ENCODE measurements at places on chromosomes 6 and 20.

DNA sequence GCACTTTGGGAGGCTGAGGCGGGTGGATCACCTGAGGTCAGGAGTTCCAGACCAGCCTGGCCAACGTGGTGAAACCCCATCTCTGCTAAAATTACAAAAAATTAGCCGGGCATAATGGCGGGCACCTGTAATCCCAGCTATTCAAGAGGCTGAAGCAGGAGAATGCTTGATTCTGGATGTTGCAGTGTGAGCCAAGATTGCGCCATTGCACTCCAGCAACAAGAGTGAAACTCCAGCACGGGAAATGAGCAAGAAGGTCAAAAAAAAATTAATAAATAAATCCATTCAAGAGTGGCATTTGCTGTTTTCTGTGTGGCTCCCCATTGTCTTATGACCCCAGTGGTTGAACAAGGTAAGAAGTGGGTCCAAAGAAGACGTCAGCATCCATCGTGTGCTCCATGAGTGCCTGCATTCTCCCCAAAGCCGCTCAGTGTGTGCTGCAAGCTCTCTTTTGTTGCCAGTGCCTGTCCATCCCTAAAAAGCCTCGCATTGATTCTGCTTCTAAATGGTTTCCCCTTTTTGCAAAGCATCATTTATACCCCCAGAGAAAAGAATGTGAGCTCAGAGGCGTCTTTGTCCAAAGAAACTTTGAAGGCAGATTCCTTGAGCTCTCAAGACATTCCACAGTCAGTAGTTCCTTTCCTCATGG lies 38.8 kb upstream of the MAP3K4 start:
- no peak for DNase-seq

- DNase-seq, result no peak
Measured at GRCh38 chr20:1338801-1339200, 9.9 kb upstream of the SDCBP2 start.

DNA sequence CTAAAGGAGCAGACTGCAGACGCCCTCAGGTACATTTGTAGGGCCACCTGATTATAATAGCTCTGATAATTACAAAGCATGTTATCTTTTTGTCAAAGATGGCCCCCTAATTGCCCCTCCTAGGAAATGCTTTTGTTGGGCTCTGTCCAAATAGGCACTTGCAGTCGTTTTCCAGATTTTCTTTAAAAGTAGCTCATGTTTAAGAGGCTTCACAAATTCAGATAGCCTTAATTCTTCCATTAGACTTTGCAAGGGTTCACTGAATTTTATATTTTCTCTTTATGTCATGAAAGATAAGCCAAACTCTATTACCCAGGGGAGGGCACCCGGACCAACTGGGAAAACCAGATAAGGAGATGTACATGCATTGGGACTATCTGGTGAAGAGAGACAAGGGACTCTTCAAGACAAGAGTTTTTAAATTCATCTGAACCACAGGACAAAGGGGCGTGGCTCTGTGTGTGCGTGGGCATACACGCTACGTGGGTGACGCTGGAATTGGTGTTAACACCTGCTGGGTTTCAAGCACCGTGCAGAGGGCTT lies 95.6 kb downstream of the TOX2 start:
- no peak for DNase-seq

GRCh38 chr6:9699888-9700287 lies 715.0 kb downstream of the TFAP2A start:
- DNase-seq, result no peak

DNA sequence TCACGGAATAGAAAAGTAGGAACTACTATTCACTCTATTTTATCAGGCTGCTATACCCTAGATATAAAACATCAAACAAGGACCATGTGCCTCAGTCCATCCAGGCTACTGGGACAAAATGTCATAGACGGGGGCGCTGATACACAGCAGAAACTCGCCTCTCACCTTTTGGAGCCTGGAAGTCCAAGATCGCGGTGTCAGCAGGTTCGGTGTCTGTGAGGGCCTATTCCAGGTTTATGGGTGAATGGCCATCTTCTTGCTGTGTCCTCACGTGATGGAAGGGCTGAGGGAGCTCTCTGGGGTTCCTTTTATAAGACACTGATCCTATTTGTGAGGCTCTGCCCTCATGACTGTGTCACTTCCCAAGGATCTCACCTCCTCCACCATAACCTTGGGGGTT lies 89.5 kb downstream of the DLL1 start:
- no peak for DNase-seq

DNA sequence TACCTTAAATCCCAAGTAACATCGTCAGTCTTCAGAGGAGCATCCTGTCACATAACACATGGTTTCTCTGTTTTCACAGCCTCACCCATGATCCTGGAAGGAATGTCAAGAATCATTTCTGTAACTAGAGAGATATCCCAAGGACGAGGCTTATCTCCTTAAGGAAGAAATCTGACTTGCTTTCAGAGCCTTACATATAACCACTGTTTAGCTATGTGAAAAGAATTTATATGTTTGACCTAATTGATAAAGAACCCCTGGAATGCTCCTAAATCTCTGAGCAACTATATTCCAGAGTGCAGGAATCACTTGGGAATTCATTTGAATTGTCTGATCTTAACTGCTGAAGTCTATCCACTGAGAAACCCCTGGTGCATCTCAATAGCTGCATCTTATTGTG lies 243.1 kb downstream of the ALDH8A1 start:
- DNase-seq, result no peak

DNA sequence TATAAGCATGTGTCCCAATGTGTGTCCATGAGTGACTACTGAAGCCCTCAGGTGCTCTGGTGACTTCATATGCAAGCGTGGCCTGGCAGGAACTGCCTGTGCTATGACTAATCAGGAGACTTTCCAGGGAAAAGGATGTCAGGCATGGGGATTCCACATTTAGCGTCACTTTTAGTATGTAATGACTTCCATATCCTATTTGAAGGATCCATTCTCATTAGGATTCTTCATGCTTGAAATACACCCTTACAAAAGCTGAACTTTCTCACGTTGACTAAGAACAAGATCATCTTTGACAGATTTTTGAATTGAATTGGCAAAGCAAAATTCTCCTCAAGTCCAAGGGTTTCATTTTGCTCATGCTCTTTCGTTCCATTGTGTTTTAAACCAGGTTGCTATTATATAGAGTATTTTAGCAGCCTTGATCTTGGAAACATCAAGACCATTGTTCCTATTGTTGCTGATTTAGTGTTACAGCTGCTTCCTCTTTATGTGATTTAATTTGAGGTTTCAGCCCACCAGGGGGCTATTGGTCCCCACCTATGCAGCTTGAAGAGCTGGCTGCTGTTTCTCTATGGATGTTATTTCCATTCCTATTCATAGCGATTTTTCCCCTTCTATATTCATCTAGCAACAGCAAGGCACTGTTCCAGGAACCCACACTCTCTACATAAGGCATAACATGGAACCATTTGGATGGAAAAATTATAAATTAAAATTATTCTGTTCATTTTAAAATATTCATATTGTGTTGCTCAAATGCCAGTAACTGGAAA lies 418.6 kb downstream of the CDKAL1 start:
- no peak for DNase-seq

GRCh38 chr6:39393075-39393474 lies 70.6 kb upstream of the KCNK16 start:
- DNase-seq, result no peak

DNA sequence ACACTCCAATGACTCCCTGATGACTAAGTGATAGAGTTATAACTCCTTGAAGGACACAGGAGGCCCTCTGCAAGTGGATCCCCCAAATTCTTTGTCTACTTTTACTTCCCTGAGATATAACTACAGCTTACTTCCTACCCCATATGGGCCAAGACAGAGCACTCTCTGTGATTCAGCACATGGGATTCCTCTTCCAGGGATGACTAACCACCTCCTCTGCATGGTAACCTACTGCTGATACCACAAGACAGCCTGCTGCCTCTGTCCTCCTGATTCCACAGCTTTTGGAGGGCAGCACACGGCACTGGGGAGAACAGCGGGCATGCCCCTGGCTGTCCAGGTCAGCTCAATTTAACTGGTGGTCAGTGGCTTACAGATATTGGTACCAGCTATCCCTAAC lies 675.7 kb upstream of the AGPAT4 start:
- DNase-seq, result no peak

- no peak for DNase-seq
Measured at GRCh38 chr20:46939031-46939965, 44.7 kb downstream of the EYA2 start.

DNA sequence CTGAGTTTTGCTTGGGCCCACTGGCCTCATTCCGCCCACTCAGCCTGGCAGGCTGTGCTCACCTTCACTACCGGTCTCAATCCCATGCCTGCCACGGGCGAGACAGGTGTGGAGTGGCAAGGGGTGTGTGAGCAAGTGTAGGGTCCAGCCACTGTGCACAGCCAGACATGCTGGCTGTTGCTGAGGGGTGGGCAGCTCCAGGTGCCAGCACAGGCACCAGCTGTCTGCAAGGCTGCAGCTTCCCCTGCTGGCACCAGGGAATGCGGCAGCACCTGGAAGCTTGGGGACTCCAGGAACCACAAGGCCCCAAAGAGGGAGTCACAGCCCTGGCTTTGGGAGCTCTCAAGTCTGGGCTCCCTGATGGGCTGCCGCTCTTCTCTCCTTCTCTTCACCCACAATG lies 372.7 kb downstream of the CBLN4 start:
- no peak for DNase-seq

DNA sequence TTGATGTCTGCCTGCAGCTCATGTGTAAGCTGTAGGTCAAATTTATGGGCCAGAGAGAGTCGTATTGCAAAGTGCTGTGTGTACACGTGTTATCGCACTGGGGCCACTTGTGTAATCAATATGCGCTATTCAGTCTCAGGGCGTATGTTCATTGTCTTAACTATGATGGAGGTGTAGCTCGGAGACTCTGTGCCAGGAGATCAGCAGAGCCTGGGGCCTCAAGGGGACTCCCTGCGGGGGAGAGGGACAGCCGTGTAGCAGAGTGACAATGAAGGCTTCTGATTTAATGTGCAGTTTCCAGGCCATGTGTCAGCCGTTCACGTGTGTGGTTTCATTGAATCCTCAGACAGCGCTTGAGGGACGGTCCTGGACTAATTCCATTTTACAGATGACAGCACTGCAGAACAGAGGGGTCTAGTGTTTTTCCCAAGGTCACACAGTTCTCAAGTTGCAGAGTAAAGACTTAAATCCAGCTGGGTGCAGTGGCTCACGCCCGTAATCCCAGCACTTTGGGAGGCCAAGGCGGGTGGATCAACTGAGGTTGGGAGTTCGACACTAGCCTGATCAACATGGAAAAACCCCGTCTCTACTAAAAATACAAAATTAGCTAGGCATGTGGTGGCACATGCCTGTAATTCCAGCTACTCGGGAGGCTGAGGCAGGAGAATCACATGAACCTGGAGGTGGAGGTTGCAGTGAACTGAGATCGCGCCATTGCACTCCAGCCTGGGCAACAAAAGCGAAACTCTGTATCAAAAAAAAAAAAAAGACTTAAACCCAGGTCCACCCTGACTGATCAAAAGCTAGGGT lies 242.5 kb downstream of the PREX1 start:
- DNase-seq, result no peak

GRCh38 chr20:3174442-3175261 lies 1.3 kb upstream of the LZTS3 start:
- DNase-seq, result no peak

- DNase-seq, result no peak
Measured at GRCh38 chr6:34305982-34306708, 57.3 kb upstream of the SMIM29 start.

GRCh38 chr20:9699181-9699580 lies 139.7 kb downstream of the PAK5 start:
- DNase-seq, result no peak

DNA sequence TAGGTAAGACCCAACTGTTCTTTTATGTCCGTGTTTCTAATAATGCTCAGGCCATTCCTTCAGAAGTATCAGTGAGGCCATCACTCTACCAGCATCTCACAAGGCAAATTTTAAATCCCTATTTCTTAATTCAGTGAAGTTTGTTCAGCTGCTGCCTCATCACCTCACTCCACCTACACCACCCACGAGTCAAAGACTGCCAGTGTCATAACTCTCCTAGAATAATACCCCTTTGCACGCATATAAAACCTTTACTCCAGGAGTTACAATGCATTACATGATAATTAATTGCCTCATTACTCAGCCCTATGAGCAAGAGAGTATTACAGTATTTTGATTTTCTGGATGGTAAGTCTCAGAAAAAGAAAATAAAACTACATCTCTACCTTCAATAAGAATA lies 793.6 kb downstream of the TFAP2A start:
- DNase-seq, result no peak

- DNase-seq, result no peak
Measured at GRCh38 chr6:70601014-70601413, 34.3 kb downstream of the SDHAF4 start.

DNA sequence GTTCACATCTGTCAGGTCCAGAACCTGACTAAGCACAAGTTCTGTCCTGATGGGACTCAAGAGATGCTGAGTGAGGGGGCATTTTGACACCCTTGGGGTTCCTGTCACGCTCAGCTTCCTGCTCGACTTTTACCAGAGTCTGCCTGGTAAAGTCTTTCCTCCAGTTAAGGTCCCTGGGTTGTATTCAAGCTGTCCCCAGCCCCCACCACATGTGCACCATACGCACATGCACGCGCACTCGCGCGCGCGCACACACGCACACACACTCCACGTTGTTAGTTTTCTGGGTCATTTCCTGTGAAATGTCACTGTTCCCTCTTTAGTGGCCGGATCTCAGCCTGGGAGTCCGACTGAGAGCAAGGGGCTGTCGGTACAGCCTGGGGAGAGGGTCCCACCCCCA lies 166.1 kb downstream of the GMPR start:
- no peak for DNase-seq

Measured in cortex of kidney (tissue), 1 donor.